NCI-H446 (cell line): ENCODE measurements at places on chromosomes 4 and X.

DNA sequence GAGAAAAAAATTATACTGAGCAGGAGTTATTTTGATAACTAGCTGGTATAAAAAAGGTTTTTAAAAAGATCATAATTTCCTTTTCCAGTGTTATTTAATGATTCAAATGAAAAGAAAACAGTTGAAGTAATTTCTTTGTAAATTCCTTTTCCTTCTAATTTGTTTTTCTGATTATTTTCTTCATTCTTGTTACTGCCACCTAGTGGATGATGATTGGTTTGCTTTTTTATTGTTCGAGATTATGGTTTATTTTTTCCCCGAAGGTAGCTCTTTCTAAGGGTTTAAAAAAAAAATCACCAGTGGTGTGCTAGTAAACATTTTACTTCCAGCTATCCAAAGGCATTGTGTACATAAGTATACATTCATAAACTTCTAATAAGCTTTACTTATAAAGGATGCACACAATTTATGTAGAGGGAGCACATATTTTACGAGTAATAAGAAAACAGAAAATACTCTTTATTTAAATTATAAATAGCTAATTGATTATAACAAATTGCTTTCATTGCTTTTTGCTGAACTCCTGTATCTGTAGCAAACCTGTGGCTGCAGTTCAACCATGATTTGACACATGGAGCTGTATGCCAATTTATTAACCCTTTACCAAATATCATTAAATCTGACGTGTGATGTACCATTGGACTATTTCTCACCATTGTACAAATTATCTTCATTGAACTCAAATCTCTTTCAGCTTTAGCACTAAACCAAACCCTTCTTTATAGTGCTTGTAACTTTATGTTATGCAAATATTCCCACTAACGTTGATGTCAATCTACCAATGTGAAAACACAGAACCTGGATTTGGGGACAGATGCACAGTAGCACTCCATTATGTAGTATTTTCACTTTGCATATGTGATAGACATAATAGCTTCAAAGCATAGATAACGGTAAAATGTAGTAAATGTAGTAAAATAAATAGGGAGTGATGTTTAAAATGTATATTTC, 97.8 kb upstream of the ANK2 start:
- no peak for DNase-seq

DNA sequence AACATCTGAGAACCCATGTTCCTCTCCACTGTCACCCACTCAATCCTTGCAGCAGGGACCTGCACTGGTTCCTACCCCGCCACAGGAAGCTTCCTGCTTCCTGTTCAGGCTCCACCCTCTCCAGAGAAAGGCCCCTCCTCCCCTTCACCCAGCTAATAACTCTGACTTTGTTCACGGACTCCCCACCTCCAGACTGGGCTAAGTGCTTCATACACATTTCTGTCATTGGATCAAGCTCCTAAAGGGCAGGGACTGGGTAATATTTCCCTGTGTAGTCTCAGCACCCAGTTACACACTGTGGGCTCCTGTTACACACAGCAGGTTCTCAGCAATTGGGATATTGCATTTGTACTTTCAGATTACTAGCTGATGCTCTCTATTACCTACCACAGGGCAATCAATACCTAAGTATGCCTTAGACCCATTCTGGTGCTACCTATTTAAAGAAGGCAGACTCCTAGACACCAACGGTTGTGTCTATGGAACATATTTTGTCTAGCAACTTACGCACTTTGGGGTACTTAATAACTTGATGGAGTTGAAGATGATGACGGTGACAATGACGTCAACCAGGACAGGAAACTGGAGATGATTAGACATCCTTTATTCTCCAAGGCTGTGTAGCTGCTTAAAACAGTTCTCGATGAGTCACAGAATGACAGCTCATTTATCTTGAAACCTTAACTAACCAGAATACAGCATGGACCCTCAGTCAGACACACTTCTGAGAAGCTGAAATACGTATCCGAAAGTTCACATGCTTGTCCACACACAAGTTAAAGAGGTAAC, 58.1 kb downstream of the MAML3 start:
- DNase-seq = no peak

DNA sequence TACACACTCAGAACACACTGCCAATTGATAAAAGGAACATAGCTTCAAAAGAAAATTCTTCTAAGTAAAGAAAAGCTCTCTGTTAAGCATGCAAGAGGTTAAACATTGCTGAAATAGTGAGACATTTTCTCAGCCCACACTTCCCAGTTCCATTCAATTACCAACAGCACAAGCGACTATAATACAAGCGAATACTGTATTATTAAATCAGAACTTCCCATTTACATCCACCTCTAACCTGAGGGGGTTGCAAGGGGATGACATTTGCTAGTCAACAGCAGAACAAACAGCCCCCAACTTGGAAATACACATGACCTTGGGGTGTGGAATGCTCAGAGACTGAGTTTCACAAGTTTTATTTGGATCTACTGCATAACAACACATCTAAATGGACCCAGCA, 1.1 kb downstream of the FSTL5 start:
- DNase-seq = no peak

GRCh38 chrX:44202596-44202995, 140.9 kb downstream of the EFHC2 start:
- no peak for DNase-seq

DNA sequence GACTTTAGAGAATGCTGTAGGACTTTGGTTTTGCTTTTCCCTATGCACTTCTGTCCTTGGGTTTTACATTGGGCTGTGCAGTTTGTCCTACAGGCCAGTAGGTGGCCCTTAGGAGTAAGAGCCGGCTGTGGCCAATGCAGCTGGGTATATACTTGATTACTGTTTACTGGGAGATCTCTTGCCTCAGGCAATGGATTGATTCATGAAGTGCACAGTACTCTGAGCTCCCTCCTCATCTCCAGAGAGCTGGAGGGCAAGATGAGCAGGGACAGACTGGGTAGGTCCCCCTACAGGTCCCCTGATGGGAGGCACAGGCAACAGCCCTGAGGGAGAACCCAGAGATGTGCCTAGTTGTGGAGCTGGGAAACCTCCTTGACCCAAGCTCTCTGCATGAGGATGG, 103.8 kb upstream of the QRFPR start:
- peak; percentile 42 for DNase-seq

DNA sequence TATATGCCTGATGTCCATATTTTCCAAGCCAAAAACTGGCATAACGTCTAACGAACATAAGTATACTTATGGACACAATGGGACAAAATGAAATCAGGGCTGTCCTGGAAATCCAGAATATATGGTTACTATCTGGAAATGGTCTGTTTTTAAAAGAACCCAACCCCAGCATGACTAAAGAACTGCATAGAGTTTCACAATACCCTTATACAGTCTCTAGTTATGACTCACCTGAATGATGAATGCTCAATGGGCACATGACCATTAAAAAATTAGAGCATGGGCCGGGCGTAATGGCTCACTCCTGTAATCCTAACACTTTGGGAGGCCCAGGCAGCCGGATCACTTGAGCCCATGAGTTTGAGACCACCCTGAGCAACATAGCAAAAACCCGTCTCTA, 31.8 kb downstream of the AMMECR1 start:
- DNase-seq = no peak

DNA sequence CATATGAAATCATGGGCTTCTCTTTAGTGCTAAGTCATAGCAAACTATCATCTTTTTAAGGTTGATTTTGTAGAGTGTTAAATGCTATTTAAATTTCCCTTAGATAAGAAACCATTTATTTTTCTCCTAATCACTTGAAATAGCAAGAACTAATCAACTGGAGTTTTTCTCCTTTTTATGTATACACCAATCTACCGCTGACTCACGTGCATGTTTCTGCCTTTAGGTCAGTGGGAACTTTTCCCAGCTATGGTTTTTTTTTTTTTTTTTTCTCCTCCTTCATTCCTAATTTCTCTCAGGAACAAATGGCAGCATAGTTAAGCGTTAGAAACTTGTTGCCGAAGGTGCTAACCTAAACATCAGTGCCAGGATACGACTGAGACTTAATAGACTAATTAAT, 176.4 kb downstream of the BMPR1B start:
- no peak for DNase-seq

GRCh38 chr4:517806-518070, 18.7 kb downstream of the PIGG start:
- no peak for DNase-seq

DNA sequence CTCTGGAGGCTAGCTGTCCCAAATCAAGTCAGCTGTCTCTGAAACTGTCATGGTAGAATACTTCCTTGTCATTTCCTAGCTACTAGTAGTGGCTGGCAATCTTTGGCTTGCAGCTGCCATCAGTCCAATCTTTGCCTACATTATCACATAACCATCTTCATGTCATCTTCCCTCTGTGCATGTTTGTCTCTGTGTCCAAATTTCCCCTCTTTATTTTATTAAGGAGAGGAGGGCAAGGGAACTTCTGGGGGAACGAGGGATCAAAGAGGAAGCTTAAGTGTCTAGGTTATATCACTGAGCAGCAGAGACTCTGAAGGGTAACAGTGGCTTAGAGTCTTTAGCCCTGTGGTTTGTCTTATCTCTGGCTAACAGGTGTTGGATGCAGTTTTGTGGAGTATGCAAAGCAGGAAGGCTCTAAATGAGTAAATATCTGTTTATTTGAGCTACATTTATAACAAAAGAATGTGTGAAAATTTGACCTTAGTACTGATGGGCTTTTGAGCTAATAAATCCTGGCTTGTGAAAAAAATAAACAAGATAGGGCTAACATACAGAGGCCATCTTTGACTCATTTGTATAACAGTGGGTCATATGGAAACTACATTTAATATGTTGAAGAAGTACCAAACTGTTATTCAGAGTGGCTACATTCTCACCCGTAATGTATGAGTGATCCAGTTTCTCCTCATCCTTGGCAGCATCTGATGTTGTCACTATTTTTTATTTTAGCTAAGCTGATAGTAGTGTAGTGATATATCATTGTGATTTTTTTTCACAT, 49.4 kb upstream of the ENOX2 start:
- DNase-seq = no peak

GRCh38 chr4:162959046-162959445, 207.6 kb downstream of the NAF1 start:
- no peak for DNase-seq

- no peak for DNase-seq
Measured at GRCh38 chr4:168878623-168879022, 131.4 kb downstream of the CBR4 start.

DNA sequence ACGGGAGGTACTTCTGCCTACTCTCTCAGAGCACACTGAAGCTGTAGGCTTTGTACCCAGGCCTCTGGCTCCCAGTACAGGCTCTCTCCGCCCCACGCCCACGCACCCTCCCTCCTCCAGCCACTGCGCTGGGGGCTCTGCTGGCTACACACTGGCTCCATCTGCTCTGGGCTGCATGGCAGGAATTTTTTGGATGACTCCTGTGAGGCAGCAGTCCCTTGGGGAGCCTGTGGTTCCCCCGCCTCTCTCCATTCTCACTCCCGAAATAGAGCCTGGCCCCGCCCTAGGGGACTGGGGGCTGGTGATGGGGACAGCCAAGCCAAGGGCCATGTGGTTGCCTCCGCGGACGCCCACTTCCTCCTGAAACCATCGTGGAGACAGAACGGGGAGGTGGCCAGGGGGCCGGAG, 58.1 kb upstream of the ADRA2C start:
- no peak for DNase-seq
